NCI-H1694 treated with DMSO at 0.1 percent for 48 hours (cell line): ENCODE measurements at places on chromosomes 13 and 19.

GRCh38 chr19:10270180-10270615 lies 722 bp upstream of the ICAM1 start:
- no peak for DNase-seq

GRCh38 chr13:93872376-93872775 lies 607.1 kb downstream of the DCT start:
- no peak for DNase-seq

- DNase-seq: no peak
Observed at GRCh38 chr13:77184455-77184854, 142.4 kb downstream of the MYCBP2 start.

DNA sequence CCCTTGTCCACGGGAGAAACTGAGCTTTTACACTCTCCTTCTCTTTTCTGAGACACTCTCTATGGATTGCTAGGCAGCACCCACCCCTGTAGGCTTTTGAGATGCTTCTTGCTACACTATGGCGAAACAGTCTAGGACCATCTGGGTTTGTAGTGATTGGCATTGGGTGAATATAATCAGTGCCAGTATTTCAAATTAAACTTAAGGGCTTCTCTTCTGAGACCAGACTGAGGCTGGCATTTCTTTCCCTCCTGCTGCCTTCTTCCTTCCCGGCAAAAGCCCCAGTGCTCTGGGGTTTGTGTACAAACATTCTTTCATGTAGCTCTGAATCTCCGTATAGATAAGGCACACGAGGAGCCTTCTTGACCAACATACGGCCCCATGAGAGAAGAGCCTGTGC lies 276.7 kb downstream of the SLC7A1 start:
- no peak for DNase-seq

DNA sequence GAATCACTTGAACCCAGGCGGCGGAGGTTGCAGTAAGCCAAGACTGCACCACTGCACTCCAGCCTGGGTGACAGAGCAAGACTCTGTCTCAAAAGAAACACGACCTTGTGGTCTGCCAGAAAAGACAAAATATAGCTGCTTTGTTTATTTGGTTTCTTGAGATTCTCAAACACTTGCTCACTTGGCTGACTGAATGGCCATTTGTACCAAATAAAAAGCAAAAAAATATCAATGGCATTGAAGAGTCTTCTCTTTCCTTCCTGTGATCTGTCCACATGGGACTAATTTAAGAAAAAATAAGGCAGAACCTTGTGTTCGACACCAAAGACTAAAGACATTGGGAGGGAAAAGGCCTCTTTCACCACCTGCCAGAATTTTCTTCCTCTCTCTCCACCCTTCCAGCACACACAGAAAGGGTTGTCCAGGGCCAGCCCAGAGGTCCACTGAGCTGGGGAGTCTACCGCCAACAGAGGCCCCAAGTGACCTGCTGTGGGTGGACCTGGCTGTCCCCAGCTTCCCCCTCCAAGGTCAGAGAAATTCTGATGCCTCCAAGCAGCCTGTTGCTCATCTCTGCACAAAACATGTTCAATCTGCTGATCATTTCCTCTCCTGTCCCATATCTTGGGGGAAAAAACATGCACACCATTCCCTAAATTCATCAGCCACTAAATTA lies 5.9 kb downstream of the BRME1 start:
- no peak for DNase-seq
